Fibroblast of skin of scalp (primary cell): ENCODE measurements at places on chromosomes 4 and X.

- DNase-seq = peak; percentile 56
These were observed 15.4 kb downstream of the HMGB2 start for GRCh38 chr4:173318648-173319211.

- DNase-seq = no peak
These were observed 382.8 kb downstream of the KLHL4 start for GRCh38 chrX:87900320-87900908.

DNA sequence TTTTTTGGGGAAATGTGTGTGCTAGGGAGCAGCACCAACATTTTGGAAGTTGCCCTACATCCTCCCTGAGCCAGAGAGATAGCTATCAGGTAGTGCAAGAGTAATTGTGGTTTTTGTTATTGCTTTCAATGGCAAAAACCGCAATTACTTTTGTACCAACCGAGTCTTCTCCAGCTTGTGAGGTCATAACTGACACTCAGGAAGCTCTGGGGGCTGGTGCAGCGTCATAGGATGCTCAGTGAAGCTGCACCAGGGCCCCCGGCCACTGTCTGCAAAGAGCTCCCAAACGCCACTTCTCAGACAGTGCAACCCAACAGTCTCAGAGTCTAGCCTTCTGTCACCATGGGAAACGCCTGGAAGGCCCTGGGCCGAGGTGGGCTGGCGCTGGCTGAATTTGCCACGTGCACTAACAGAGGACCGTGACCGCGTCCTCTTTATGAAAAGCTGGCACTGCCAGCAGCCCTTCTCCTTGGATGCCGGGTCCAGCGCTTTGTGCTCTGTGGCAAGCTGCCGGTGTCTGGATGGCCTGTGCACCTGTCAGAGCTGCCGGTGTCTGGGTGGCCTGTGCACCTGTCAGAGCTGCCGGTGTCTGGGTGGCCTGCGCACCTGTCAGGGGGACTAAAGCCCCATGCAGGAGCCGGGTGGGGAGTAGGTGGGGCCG is 19.4 kb downstream of the SH3TC1 start:
- no peak for DNase-seq

DNA sequence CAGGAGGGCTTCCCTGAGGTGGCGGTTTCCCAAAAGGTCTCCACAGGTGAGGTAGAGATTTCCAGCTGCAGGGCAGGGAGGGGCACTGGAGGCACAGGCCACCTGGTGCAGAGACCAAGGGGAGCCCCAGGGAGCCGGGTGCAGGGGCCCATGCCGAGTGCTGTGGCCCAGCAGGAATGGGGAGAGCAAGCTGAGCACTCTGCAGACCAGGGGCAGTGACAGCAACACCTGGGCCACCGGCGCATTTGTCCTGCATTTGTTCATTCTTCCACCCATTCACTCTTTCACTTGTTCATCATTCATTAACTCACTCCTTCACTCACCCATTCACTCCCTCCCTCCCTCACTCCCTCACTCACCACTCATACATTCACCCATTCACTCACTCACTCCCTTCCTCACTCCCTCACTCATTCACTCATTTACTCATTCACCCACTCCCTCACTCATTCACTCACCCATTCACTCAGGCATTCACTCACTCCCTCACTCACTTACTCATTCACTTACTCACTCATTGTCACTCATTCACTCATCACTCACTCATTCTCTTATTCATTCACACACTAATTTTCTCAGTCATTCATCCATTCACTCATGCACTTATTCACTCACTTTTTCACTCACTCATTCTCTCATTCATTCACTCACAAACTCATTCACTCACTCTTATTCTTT is 16.3 kb downstream of the CPZ start:
- no peak for DNase-seq

DNA sequence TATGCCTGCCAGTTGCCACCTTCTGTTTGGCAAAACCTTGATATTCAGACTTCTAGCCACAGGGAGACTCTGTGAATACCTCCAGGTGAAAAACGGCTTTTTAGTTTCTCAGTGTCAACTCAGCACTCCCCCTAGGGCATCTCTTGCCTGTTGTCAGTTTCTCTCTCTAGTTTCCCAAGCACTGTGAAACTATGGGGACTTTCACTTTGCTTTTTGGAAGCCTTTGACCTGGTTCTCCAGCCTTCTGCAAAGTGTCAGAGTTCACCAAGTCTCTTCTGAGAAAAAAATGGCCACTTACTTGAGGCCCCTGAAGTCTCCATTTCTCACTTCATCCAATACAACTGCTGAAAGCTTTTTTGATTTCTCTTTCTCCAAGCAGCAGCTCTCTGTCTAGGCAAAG is 521.5 kb downstream of the INPP4B start:
- no peak for DNase-seq

DNA sequence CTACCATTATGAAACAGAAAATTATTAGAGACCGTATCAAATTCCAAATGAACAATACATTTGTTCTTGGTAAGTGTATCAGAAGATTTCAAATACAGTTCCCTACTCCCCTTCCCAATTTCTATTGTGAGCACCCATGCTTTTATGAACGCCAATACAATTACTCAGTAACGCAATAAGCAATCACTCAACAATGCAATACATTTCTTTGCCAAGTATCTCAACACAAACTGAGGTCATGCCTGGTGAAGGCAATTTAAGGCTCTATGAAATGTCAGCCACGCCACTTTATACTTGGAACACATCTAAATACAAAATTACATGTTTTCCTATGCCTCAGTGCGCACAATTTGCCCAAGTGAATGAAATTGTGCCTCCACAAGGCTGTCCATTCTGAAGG is 712 bp downstream of the PNPLA4 start:
- peak; percentile 3 for DNase-seq

DNA sequence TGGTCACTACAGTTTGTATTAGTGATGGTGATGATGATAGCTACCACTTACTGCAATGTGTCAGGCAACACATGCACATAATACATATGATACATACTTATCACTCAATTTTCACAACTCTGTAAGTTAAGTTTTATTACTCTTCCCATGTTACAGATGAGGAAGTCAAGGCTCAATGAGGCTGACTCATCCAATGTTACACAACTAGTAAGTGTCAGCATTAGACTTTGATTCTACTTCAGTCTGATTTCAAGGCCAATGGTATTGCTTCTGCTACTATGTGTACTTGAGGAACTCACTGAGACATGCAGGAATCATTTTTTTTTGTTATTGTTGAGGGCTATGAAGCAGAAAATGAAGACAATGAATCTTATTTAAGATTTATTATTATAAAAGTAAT is 96.4 kb upstream of the TRPC5OS start:
- no peak for DNase-seq

GRCh38 chr4:73234712-73235111 is 23.9 kb downstream of the ANKRD17 start:
- no peak for DNase-seq

GRCh38 chr4:136687118-136687517 is 845.2 kb downstream of the PCDH18 start:
- no peak for DNase-seq

- DNase-seq = peak; percentile 85
These were observed 264.6 kb downstream of the SPRY1 start for GRCh38 chr4:123661080-123661737.

DNA sequence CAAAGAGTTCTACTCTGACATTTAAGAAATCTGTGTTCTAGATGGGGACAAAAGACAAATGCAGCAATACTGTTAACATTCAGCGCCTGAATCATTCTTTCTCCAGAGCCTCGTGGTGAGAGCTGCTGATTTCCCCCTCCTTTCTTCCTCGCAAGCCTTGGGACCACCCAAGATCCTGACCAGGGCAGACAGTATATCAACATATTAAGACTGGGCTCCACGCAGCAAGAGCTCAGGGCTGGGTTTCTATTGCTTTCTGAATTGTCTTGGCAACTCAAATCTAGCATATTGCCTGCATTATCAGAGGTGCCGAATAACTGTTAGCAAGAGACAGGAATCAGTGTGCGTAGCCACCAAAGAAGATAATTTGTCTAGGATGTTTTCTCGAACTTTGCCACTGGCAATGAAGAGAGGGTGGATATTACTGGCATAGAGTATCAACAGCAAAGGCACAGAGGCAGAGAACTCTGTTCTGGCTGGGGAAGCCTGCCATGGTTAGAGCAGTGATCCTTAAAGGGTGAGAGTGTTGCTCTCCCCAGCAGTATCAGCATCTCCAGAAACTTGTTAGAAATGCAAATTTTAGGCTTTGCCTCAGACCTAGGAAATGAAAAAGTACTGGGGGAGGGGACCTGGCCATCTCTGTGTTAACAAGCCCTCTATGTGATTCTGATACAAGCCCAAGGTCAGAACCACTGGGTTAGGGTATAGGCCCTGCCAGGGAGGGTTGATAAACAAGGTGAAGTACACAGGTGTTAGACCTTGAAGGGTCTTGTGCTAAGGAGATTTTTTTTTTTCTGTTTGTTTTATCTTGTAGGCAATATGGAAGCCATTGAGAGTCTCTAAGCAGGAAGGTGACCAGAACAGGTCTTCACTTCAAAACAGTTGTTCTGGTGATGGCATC is 46.2 kb upstream of the MID1IP1 start:
- no peak for DNase-seq

GRCh38 chr4:188275686-188276085 is 136.4 kb downstream of the TRIML1 start:
- DNase-seq = no peak

GRCh38 chr4:179530958-179531357 is 2088.7 kb upstream of the AGA start:
- DNase-seq = no peak

GRCh38 chr4:65924843-65925242 is 254.6 kb upstream of the EPHA5 start:
- DNase-seq = no peak

- DNase-seq = no peak
These were observed 28.2 kb downstream of the IGFBP7 start for GRCh38 chr4:57081651-57082621.

GRCh38 chr4:93897559-93897958 is 69.0 kb downstream of the ATOH1 start:
- DNase-seq = peak; percentile 2

GRCh38 chrX:25070038-25070437 is 54.3 kb upstream of the ARX start:
- no peak for DNase-seq

GRCh38 chr4:144818136-144818535 is 172.2 kb downstream of the HHIP start:
- no peak for DNase-seq

- no peak for DNase-seq
These were observed 297.6 kb downstream of the IL15 start for GRCh38 chr4:141933978-141934377.
